ENCODE measurements at places on chromosomes 1 and 21.

GRCh38 chr1:116739371-116740012, 14.7 kb upstream of the CD2 start:
- H3K27me3 ChIP-seq: no peaks in the 10 kb centered on the region
- no peak for DNase-seq
- H3K27ac ChIP-seq: no peak overlapping the region

- H3K27ac ChIP-seq: no peak overlapping the region
- peaks cover 31% of the 10 kb centered on the region for H3K36me3 ChIP-seq
- DNase-seq: no peak
- no peak overlapping the region for H3K4me3 ChIP-seq
Measured at GRCh38 chr1:205108464-205108863, 13.3 kb downstream of the RBBP5 start.

- H3K27ac ChIP-seq: no peak overlapping the region
- H3K27me3 ChIP-seq: no peaks in the 10 kb centered on the region
- no peaks in the 10 kb centered on the region for H3K4me1 ChIP-seq
- peaks cover 44% of the 10 kb centered on the region for H3K36me3 ChIP-seq
- no peak overlapping the region for H3K4me3 ChIP-seq
Measured at GRCh38 chr1:83923553-83923952, 75.4 kb downstream of the TTLL7 start.

- H3K27me3 ChIP-seq: no peaks in the 10 kb centered on the region
- no peak overlapping the region for H3K4me3 ChIP-seq
- no peaks in the 10 kb centered on the region for H3K4me1 ChIP-seq
- no peak overlapping the region for H3K27ac ChIP-seq
- DNase-seq: peak; percentile 72
Measured at GRCh38 chr21:44618909-44619308, 7.0 kb downstream of the KRTAP10-8 start.

- H3K4me1 ChIP-seq: peaks cover 52% of the 10 kb centered on the region
- H3K36me3 ChIP-seq: peaks cover 56% of the 10 kb centered on the region
- peak overlapping the region; percentile 85 for H3K27ac ChIP-seq
- H3K4me3 ChIP-seq: no peak overlapping the region
Measured at GRCh38 chr1:27547220-27548116, 56.5 kb downstream of the AHDC1 start.

DNA sequence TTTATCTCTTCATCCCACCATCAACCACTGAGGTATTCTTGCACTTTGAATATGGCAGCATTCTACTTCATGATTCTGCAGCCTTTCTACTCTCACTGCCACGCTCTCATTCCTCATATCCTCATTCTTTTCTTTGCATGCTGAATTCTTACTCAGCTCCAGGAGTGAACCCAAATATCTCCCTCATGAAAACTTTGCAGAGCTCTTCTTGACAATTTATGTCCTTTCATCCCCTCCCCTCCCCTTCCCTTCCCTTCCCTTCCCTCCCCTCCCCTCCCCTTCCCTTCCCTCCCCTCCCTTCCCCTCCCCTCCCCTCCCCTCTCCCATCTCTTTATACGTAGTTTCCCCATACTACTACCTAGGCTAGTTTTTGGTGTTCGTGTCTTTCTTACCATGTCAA, 363.9 kb downstream of the RYR2 start:
- no peaks in the 10 kb centered on the region for H3K27me3 ChIP-seq
- H3K4me1 ChIP-seq: no peaks in the 10 kb centered on the region
- no peak overlapping the region for H3K27ac ChIP-seq
- H3K4me3 ChIP-seq: no peak overlapping the region
- no peak for DNase-seq

DNA sequence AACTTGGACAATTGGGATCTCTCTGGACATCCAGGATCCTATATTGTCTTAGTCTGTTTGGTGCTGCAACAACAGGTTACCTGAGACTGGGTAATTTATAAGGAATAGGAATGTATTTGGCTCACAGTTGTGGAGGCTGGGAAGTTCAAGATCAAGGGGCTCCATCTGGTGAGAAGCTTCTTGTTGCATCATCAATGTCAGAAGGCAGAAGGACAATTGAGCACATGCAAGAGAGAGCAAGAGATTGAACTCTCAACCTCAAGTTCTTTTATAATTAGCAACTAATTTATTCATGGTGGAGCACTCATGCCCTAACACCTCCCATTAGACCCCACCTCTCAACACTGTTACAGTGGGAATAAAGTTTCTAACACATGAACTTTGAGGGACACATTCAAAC, 124.7 kb upstream of the ETV3 start:
- no peaks in the 10 kb centered on the region for H3K4me1 ChIP-seq
- no peaks in the 10 kb centered on the region for H3K27me3 ChIP-seq
- no peak overlapping the region for H3K27ac ChIP-seq
- DNase-seq: no peak

DNA sequence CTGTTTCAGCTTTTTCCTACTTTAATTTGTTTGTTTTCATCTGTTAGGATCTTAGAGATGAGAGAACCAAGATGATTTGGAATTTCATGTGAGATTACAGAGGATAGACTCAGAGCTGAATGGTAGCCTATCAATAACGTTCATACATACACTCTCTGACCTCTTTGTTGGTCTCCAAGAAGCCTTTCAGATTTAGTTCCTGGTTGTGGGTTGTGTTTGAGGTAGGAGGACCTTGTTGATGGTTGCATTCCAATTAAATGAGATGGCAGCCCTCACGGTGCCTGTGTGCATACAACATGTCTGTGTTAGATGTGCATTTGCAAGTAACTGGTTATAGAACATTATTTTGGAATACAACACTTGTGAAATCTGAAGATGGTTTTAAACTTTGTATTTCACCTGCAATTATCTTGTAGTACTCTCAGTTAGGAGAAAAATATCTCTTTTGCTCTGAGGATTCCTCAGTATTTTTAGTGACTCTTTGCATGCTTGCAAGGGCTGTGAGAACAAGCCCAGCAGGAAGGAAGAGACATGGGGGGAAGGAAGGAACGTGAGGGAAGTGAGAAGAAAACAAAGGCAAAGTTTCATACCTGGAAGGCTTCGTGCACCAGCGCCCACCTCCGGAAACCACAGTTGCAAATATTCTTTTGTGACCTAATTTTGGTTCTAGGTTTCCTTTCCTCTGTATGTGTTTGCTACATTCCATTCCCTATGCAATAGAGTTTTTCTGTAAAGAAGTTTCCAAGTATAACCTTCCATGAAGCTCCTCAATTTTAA, 291.8 kb downstream of the DISC1 start:
- DNase-seq: no peak
- no peaks in the 10 kb centered on the region for H3K36me3 ChIP-seq
- no peak overlapping the region for H3K27ac ChIP-seq
- H3K27me3 ChIP-seq: no peaks in the 10 kb centered on the region
- peaks cover 15% of the 10 kb centered on the region for H3K4me1 ChIP-seq
- no peak overlapping the region for H3K4me3 ChIP-seq

GRCh38 chr1:6690186-6690585, 11.4 kb downstream of the DNAJC11 start:
- H3K27ac ChIP-seq: no peak overlapping the region
- H3K4me1 ChIP-seq: peaks cover 11% of the 10 kb centered on the region
- H3K36me3 ChIP-seq: no peaks in the 10 kb centered on the region
- no peak overlapping the region for H3K4me3 ChIP-seq

GRCh38 chr1:110155878-110156522, 5.7 kb downstream of the SLC6A17 start:
- H3K4me1 ChIP-seq: peaks cover 6% of the 10 kb centered on the region
- no peak for DNase-seq
- H3K27me3 ChIP-seq: no peaks in the 10 kb centered on the region
- no peaks in the 10 kb centered on the region for H3K36me3 ChIP-seq
- H3K4me3 ChIP-seq: no peak overlapping the region

- H3K27ac ChIP-seq: no peak overlapping the region
- H3K4me3 ChIP-seq: no peak overlapping the region
- H3K36me3 ChIP-seq: no peaks in the 10 kb centered on the region
- H3K4me1 ChIP-seq: no peaks in the 10 kb centered on the region
- peaks cover 90% of the 10 kb centered on the region for H3K27me3 ChIP-seq
Measured at GRCh38 chr1:36842448-36842847, 191.9 kb downstream of the GRIK3 start.

DNA sequence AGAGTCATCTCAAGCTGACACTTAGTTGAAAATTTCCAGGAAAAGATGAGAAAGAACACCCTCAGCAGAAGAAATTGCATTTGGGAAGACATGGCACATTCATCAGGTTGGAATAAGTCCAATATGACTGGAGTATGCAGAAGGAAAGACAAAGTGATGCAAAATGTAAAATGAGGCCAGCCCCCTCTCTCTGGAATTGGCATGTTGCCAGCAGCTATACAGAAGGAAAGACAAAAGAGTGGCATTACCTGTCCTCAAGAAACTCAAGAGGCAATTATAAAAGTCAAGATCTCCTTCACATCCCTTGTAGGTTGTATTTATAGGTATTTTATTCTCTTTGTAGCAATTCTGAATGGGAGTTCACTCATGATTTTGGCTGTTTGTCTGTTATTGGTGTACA, 426.3 kb downstream of the AGBL4 start:
- no peak overlapping the region for H3K4me3 ChIP-seq
- no peaks in the 10 kb centered on the region for H3K4me1 ChIP-seq
- DNase-seq: no peak
- H3K36me3 ChIP-seq: no peaks in the 10 kb centered on the region

GRCh38 chr21:35198565-35198964, 149.5 kb upstream of the RUNX1 start:
- H3K4me3 ChIP-seq: no peak overlapping the region
- no peaks in the 10 kb centered on the region for H3K4me1 ChIP-seq
- H3K27ac ChIP-seq: no peak overlapping the region
- no peak for DNase-seq
- no peaks in the 10 kb centered on the region for H3K27me3 ChIP-seq

GRCh38 chr21:45154511-45155508, 80.4 kb downstream of the ADARB1 start:
- peaks cover 52% of the 10 kb centered on the region for H3K4me1 ChIP-seq
- H3K4me3 ChIP-seq: no peak overlapping the region
- H3K27me3 ChIP-seq: no peaks in the 10 kb centered on the region

DNA sequence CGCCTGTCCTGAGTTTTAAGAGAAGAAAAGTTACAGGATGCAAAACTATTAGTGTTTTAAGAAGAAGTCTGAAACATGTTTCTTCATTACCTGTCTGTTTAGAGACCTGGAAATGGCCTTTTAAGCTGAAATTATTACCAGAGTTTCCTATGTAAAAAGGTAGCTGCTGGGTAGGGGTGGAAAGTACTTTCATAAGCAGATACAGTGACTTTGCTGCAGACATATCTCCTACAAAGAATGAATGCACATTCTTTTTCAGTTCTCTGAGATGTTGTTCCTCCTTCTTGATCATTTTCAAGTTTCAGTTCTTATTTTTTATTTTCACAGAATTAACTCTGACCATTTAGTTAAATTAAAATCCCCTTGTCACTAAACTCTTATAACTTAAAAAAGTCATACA, 1329.6 kb downstream of the KCNT2 start:
- H3K36me3 ChIP-seq: no peaks in the 10 kb centered on the region
- H3K4me1 ChIP-seq: no peaks in the 10 kb centered on the region
- H3K27ac ChIP-seq: no peak overlapping the region
- DNase-seq: no peak

- no peak overlapping the region for H3K27ac ChIP-seq
- H3K27me3 ChIP-seq: no peaks in the 10 kb centered on the region
- no peak for DNase-seq
- H3K4me3 ChIP-seq: no peak overlapping the region
- H3K36me3 ChIP-seq: no peaks in the 10 kb centered on the region
Measured at GRCh38 chr21:34243562-34243961, 120.2 kb upstream of the KCNE2 start.

DNA sequence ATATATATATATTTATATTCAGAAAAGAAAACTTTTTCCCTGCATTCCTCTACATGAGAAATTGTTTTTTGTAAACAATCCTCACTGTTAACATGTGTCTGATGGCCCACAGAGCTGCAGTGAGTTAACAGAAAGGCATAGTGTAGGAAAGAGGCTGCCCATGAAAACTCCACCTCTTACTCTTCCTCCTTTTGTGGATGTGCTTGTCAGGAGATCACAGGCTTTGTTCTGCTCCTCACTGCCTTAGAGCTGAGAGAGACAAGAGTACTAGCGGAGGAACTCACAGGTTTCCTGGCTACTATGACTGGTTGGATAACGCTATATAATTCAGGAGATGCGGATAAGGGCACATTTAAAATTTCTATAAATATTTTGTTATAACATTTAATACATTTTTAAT, 200.6 kb downstream of the BRINP3 start:
- no peaks in the 10 kb centered on the region for H3K27me3 ChIP-seq
- H3K4me3 ChIP-seq: no peak overlapping the region
- H3K36me3 ChIP-seq: no peaks in the 10 kb centered on the region
- DNase-seq: no peak
- no peak overlapping the region for H3K27ac ChIP-seq
- H3K4me1 ChIP-seq: no peaks in the 10 kb centered on the region

DNA sequence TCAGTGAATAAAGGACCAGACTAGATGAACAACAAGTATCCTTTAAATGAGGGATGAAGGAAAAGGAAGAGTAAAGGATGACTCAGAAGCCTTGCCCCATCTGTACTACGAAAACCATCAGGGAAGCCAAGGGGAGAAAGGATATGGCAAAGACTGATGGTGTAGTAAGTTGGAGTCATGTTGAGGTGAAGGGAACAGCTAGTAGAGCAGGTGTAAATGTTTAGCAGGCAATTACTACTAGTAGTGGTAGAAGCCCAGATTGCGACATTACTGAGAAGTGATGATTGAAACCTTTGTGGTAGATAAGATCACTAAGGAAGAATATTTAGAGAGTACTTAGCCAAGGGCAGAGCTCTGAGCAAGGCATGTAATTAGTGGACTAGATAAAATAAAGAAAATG, 84.0 kb downstream of the PHTF1 start:
- DNase-seq: no peak
- peaks cover 7% of the 10 kb centered on the region for H3K4me1 ChIP-seq
- H3K27me3 ChIP-seq: no peaks in the 10 kb centered on the region
- H3K27ac ChIP-seq: no peak overlapping the region

GRCh38 chr1:218330043-218330623, 15.0 kb upstream of the TGFB2 start:
- no peaks in the 10 kb centered on the region for H3K36me3 ChIP-seq
- no peak overlapping the region for H3K4me3 ChIP-seq
- H3K4me1 ChIP-seq: no peaks in the 10 kb centered on the region

DNA sequence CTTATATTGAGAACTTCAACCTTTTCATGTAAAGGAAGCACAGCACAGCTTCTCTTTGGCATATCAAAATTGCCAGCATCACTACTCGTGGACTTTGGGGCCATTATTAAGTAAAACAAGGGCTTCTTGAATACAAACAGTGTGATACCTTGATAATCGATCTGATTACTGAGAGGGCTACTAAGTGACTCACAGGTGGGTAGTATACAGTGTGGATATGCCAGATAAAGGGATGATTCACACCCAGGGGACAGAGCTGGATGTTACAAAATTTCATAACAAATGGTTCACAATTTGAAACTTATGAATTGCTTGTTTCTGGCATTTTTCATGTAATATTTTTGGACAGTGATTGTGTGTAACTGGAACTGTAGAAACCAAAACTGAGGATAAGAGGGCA, 15.4 kb downstream of the HDAC1 start:
- no peaks in the 10 kb centered on the region for H3K27me3 ChIP-seq
- peaks cover 23% of the 10 kb centered on the region for H3K4me1 ChIP-seq
- H3K36me3 ChIP-seq: peaks cover 37% of the 10 kb centered on the region
- no peak overlapping the region for H3K4me3 ChIP-seq
- DNase-seq: no peak

- DNase-seq: peak; percentile 85
- no peak overlapping the region for H3K27ac ChIP-seq
- no peaks in the 10 kb centered on the region for H3K27me3 ChIP-seq
- H3K4me3 ChIP-seq: no peak overlapping the region
- H3K4me1 ChIP-seq: no peaks in the 10 kb centered on the region
- H3K36me3 ChIP-seq: no peaks in the 10 kb centered on the region
Measured at GRCh38 chr1:36913484-36914060, 120.7 kb downstream of the GRIK3 start.

- no peak overlapping the region for H3K4me3 ChIP-seq
- no peak for DNase-seq
- H3K27me3 ChIP-seq: no peaks in the 10 kb centered on the region
- peaks cover 16% of the 10 kb centered on the region for H3K4me1 ChIP-seq
- peaks cover 62% of the 10 kb centered on the region for H3K36me3 ChIP-seq
- no peak overlapping the region for H3K27ac ChIP-seq
Measured at GRCh38 chr1:11187931-11188330, 1.2 kb upstream of the ANGPTL7 start.

Measured in esophagus muscularis mucosa (tissue), 4 donors.